ENCODE measurements at places on chromosomes 2 and 18. TPM values are rescaled to one million over a fixed set of nuclear protein-coding genes. Genes with fewer than 3 reads are reported as not detected.
A peak's percentile ranks its signal among the peaks of the same experiment; 100 is the strongest.

Gene TMEM17
- total RNA-seq, result 2.6 TPM

Gene SERPINB4
- total RNA-seq, result not detected

Gene ALLC
- not detected for total RNA-seq

GRCh38 chr18:4823091-4823490 is 368.0 kb upstream of the DLGAP1 start:
- no peak for DNase-seq

DNA sequence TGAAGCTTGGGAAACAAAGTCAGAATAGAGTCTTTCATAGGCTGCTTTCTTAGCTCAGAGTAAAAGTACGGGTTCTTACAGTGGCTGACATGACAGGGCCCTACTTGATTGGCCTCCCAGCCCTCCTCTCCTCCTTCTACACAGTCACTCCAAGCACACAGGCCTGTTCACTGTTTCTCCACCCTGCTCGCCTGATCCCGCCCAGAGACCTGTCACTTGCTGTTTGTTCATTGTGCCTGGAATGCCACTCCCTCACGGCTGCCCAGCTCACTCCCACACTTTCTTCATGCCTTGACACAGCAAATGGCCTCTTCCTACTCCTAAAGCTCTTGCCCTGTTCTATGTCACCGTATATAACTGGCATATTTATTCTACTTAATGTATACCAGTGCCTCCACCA is 104.8 kb downstream of the MAP4K4 start:
- DNase-seq, result no peak

- no peak for DNase-seq
Observed at GRCh38 chr2:68344031-68344430, 21.1 kb upstream of the PLEK start.

- DNase-seq, result no peak
Observed at GRCh38 chr2:27991146-27991545, 100.6 kb downstream of the BABAM2 start.

- no peak for DNase-seq
Observed at GRCh38 chr2:223269386-223269785, 217.4 kb downstream of the KCNE4 start.

DNA sequence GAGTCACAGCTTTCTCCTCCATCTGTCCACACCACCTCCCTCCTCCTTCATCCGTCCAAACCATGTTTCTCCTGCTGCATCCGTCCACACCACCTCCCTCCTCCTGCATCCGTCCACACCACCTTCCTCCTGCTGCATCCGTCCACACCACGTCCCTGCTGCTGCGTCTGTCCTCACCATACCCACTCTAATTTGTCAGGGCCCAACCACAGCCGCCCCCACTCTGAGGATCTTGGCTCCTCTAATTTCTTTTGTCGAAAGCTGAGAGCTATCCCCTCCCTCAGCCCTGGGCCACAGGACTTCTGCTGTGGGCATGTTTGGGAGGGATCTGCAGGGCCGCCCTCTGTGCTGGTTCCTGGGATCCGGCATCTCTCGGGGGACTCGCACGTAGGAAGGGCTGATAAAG is 67.4 kb downstream of the TPO start:
- peak; percentile 74 for DNase-seq

DNA sequence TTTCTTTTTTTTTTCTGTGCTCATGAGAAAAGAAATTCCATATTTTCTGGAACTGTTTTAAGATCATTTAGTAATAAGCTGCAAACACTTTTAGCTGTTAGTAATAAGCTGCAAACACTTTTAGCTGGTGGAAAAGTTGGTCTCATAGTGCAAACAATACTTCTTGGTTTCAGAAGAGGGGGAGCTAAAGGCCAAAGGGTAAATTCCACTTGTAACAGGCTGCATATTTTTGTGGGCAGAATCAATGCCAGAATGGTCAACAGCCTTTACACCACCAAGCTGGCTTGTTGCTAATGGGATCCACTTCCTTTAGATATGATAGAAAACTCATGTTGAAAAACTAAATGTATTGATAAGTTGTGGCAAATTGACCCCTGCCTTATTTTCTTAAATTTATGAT is 356.8 kb downstream of the NR4A2 start:
- DNase-seq, result no peak

GRCh38 chr2:101106453-101107181 is 44.6 kb downstream of the TBC1D8 start:
- no peak for DNase-seq

All from lower leg skin (tissue), 4 donors.